Stimulated activated CD4-positive, alpha-beta T cell treated with anti-CD3 and anti-CD28 coated beads, Interleukin-12 subunit alpha, Interleukin-12 subunit beta, amount 100 ng/mL, for 24 hours (primary cell): ENCODE measurements at places on chromosomes 5 and 9.

DNA sequence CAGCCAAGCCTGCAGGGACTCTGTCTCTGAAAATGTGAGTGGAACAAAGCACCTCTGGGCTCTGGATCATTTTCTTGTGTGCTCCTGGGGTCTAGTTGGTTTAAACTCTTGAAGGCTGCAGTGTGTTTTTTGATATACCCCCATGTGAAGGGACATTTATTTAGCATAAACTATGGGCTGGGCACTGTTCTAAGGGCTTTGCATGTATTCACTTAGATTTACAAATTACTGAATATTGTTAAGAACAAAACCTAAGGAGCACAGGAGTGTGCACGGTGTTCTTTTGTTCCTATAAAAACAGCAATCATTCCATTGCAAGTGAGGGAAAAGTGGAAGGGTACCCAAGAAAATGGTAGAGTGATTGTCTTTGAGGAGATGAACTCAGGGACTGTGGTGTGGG is 20.0 kb upstream of the CD180 start:
- DNase-seq: no peak

DNA sequence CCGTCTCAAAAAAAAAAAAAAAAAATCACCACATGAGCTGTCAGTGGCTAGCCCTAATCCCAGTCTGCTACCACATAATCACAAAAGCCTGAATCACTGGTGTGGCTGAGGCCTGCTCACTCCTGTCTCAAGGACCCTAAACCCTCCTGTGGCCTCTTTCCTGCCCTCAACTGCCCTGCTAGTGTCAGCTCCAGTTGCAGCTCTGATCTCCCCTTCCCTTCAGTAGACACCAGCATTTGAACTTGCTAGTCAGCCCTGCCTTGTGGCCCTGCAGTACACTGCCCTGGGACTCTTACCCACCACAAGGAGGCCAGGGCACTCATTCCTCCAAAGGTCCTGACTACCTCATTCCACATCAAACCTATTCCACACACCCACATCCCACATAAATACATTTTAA is 9.5 kb upstream of the P4HA2 start:
- DNase-seq: no peak

DNA sequence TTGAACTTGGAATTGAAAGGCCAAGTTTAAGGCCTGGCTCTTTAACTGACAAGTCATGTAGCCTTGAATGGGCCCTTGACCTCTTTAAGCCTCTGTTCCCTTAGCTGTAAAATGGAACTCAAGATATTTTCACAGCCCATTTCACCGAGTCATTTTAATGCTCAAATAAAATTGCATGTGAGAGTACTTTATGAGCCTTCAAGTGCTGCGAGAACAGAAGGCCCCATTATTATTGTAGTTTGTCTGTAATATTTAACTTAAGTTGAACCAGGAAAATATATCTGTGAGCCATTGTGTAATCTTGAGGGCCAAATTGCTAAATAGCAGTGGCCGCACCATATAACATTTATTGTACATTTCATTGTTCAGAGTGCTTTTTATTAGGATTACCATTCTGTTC is 249.9 kb downstream of the NTRK2 start:
- DNase-seq: no peak

- no peak for DNase-seq
These were observed 251.5 kb downstream of the FSTL4 start for GRCh38 chr5:133360693-133361472.

DNA sequence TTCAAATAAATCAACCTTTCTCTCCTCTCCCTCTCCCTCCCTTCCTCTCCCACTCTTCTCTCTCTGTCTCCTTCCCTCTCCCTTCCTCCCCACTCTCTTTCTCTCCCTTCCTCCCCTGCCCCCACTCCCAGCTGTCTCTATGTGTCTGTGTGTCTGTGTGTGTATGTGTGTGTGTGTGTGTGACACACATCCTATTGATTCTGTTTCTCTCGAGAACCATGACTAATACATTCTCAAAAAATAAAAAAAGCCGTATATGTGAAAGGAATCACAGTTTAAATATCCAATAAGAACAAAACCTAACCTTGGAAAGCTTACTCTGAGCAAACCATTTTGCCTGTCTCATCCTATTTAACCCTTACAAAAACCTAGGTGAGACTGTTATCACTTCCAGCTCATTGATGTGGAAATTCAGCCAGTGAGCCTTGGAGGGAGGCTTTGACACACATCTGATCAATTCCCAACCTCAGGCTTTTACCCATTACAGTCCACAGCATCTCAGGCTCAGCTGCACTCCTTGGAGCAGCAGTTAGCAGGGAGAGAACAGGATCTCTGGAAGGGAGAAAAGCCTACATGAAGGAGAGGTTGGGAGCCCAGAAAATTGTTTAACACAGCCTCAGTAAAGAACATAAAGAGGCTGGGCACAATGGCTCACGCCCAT is 8.3 kb downstream of the HSD17B3 start:
- DNase-seq: no peak

GRCh38 chr9:9949368-9949767 is 663.4 kb downstream of the PTPRD start:
- DNase-seq: no peak

DNA sequence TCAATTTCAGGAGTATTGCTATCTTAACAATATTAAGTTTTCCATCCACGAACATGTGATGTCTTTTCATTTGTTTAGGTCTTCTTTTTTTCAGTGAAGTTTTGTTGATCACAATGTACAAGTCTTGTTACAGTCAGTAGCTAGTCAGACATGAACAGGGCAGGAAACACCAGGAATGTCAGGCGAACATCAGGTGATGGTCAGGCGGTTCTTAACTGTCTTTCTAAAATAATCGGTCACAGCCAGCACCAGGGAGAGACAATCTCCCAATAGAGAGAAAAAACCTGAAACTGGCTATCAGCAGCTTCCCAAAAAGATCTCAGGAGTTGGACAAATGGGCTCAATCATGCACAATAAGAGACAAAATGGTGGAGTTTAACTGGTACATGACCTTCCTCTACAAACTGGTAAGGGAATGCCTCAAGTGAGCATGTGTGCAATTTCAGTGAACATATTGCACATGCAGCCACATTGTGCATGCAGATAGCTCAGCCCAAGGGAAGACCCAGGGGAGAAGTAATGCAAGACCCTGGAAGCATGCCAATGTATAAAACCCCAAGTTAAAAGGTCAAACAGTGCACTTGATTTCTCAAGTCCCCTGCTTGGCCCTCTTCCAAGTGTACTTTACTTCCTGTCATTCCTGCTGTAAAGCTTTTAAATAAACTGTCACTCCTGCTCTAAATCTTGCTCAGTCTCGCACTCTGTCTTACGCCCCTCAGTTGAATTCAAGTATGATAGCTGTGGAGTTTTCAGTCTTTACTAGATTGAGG is 176.1 kb upstream of the RASEF start:
- DNase-seq: no peak

DNA sequence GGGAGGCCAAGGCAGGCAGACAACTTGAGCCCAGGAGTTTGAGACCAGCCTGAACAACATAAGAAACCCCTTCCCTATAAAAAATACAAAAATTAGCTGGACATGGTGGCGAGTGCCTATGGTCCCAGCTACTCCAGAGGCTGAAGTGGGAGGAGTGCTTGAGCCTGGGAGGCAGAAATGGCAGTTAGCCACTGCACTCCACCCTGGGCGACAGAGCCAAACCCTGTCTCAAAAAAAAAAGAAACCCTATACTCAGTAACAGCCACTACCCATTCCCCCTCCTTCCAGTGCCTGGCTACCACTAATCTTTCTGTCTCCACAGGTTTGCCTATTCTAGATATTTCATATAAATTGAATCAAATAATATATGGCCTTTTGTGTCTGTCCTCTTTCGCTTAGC is 14.3 kb upstream of the SIL1 start:
- DNase-seq: no peak

DNA sequence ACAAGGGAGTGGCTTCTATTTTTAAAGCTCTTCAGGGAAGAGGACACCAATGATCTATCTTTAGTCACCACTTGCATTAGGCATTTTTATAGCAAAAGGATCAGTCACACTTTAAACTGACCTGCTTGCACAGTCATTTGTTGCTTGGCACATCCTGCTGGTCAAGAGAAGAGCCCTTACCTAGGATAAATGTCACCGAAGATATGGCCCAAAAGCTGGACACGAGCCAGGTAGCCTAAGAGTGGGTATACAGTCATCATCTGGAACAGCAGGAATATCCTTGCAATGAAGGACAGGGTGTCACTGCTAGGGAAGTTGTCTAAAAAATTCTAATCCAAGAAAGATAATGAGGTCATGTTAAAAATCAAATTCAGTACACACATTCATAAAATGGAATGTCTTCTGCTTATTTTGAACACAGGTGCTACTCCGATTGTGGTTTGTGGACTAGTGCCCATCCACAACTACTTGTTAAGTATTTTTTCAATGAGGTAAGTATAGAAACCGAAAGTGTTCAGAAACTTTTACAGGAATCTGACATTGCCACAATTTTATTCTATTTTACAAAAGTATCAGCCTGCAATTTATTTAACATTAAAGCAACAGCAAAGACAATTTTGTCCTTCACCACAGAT is 78.4 kb downstream of the SLC38A9 start:
- no peak for DNase-seq

DNA sequence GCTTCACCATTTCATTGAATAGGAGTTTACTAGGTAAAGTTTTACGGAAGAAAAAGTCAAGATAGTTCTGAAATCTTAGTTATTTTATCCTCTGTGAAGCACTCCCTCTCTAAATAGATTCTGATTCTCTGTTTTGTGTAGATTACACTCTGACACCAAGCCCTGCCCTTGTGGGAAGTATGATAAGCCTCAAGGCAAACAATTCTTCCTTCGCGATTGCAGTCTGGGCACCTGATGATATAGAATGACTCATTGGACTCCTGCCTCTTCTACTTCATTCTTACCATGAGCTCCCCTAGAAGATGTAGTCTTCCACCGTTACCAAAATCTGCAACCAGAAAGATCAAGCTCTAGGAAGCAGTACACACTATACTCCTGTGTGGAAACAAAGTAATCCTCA is 626.9 kb upstream of the PTGER4 start:
- no peak for DNase-seq

- DNase-seq: no peak
These were observed 52.1 kb downstream of the AQP7 start for GRCh38 chr9:33350310-33350709.

GRCh38 chr5:138033386-138033808 is 518 bp upstream of the FAM13B start:
- DNase-seq: no peak

GRCh38 chr9:124456341-124457078 is 6.3 kb downstream of the ADGRD2 start:
- DNase-seq: no peak

GRCh38 chr5:119275601-119276173 is 80.1 kb upstream of the TNFAIP8 start:
- no peak for DNase-seq

DNA sequence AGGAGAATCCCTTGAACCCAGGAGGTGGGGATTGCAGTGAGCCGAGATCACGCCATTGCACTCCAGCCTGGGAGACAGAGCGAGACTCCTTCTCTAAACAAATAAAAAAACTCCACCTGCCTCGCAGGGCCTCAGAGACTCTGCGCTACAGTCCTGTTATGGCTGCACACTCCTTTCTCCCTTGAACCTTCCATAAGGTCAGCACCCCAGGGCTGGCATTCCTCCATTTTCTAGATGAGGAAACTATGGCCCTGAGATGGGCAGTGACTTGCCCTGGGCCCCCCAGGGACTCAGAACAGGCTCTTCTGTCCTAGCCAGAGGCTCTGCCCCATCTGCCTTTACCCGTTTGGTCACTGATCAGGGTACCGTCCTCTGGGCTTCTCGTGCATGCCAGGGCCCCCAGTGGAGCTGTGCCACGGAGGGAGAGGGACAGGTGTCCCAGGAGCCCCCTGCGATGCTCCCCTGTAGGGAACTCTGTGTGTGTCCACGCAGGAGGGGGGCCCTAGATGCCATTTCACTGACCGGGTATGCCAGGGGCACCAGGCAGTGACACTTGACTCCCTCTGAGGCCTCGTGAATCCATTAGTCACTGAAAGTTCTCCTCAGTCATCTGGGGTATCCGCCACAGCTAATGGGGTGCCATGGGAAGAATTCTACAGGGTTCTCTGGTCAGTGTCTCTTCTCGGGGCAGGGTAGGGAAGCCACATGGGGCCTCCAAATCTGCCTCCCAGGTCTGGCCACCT is 16.2 kb downstream of the RALGDS start:
- DNase-seq: no peak

GRCh38 chr5:3607541-3608181 is 12.0 kb downstream of the IRX1 start:
- DNase-seq: no peak

GRCh38 chr9:5563886-5564285 is 53.6 kb downstream of the PDCD1LG2 start:
- no peak for DNase-seq

GRCh38 chr5:171538681-171539080 is 119.2 kb downstream of the FGF18 start:
- DNase-seq: no peak

- DNase-seq: no peak
These were observed 612.9 kb downstream of the BNC2 start for GRCh38 chr9:16257604-16258003.

DNA sequence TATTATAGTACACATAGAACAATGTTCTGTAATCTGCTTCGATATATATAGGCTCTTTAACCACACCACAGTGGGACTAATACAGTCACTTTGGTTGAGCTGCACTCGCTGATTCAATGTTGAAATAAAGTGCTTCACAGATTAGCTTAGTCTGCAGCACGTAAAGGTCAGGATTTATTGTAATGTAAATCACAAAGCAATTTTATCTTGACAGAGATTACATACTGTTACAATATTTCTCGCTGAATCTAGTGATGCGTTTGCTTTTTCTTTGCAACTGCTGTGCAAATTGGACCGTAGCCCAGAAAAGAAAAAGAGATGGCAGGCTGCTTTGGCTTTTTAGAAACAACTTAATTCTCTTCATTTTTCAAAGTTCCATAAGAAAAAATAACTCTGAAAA is 52.9 kb downstream of the CETN3 start:
- no peak for DNase-seq

DNA sequence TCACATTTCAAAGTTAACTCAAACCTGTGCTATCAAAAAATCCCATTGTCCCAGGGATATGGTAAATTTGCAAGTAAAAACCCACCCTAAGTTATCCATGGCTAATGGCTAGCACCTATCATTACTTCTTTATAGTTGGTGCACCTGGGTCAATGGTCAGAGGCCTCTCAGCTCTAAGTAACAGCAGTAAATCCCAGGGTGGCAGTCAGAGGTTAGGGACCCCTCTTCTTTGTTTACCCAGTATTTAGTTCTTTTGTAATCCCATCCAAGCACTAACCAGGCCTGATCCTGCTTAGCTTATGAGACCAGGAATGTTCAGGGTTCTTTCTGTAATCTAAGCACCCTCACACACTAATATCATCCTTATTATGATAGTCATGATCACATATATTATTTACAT is 52.1 kb upstream of the WWC1 start:
- DNase-seq: no peak

- DNase-seq: no peak
These were observed 235.2 kb downstream of the PLK2 start for GRCh38 chr5:58224661-58225060.

DNA sequence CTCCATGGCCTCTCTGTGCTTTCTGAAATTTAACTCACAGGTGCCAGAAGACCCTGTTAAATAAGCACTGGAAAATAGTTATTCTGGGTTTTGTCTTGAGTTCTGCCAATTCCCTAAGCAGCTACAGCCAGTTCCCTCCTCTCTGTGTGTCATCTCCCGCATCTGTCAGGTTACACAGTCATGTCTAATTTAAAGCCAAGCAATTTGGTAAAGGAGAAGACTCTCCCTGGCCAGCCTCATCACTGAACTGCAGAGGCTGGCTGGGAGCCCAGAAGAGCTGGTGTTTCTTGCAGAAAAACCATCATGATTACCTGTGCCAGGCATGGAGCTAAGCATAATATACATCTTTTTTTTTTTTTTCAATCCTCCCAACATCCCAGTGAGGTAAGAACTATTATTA is 141.3 kb upstream of the ZNF366 start:
- DNase-seq: no peak
